ENCODE measurements at places on chromosomes 12 and 14.

- peak; percentile 39 for DNase-seq
Measured at GRCh38 chr12:111766608-111767361, at the start of gene ALDH2. Gene ALDH2 (plus strand): TSS chr12:111766933. CDS start chr12:111766983, 50 bp downstream.

GRCh38 chr14:37466623-37467088 lies 128.4 kb downstream of the FOXA1 start:
- DNase-seq = no peak

DNA sequence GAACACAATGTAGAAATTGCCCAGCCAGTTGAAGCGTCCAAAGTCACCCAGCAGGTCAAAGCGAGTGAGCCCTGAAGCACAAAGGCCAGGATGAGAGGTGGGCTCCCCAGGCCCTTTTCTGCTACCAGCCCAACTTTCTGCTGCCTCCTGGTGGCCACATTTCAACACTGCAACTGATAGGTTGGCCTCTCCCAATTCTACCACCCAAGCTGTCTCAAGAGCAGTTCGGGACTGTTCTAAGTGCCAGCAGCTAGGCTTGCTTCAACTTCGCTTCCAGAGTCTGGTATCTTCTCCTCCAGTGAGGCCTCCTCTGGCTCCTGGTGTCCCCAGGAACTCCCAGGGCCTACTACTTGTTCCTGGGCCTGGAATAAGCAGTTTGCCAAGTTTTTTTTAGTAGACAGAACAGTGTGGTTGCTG lies 3.4 kb upstream of the DHH start:
- peak; percentile 27 for DNase-seq

DNA sequence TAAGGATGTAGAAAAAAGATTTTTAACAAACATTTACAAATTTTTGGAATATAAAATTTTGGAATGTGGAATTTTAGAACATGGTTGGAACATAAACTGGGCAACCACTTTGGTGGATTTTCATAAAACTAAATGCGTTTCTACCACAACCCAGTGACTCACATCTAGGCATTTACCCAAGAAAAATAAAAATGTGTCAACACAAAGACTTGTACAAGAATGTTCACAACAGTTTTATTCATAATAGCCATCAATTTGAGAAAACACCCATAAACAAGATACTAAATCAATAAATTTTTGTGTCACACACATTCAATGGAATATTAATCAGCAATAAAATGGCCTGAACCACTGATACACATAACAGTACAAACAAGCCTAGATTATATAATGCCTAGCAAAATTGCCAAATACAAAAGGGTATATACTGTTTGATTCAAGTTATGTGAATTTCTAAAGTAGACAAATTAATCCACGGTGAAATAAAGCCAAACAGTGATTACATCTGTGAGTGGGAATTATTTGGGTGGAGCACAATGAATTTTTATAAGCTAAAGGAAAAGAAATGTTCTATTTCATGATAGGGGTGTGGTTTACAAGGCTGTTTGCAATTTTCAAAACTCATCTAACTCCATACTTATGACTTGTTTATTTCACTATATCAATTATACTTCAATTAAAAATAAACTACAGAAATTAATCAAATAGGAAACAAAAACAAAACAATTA lies 415.2 kb upstream of the OR4E1 start:
- no peak for DNase-seq

DNA sequence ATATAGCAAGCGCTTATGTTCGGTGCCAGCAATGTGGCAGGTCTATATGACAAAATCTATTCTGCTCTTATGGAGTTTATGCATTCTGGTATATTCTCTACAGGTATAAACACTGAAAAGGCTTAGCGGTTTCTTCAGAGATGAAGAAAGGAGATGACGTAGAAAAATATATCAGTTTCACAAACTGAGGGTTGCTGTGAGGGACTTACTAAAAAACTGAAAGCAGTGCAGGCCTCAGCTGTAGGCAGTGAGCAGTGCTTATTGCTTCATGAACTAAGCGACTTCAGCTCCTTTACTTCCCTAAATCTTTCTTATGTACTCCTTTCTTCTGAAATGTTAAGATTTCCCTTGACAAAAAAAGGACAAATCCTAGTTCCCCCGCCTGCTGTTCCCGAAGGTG lies 4.5 kb downstream of the DDX47 start:
- DNase-seq = no peak

DNA sequence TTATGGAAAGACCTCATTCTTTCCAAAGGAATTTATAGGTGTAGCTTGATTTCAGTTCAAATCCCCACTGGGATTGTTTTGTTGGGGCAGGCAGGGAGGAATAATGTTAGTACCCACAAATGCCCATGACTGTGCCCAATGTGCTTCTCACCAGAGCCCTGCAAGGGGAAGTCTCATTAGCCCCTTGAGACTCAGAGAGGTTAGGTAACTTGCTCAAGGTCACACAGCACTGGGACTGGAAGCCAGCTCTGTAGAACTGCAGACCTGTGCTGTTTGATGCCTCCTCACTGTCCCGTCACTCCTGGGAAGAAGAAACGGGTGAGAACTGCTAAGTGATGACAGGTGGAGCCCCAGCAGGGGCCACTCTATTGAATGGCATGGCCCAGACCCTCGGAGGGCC lies 8.9 kb downstream of the ANKRD9 start:
- no peak for DNase-seq

DNA sequence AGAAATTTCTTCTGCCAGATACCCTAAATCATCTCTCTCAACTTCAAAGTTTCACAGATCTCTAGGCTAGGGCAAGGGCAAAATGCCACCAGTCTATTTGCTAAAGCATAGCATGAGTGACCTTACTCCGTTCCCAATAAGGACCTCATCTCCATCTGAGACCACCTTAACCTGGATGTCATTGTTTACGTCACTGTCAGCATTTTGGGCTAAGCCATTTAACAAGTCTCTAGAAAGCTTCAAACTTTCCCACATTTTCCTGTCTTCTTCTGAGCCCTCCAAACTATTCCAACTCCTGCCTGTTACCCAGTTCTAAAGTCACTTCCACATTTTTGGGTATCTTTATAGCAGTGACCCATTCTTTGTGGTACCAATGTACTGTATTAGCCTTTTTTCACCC lies 259.2 kb upstream of the KITLG start:
- DNase-seq = no peak

DNA sequence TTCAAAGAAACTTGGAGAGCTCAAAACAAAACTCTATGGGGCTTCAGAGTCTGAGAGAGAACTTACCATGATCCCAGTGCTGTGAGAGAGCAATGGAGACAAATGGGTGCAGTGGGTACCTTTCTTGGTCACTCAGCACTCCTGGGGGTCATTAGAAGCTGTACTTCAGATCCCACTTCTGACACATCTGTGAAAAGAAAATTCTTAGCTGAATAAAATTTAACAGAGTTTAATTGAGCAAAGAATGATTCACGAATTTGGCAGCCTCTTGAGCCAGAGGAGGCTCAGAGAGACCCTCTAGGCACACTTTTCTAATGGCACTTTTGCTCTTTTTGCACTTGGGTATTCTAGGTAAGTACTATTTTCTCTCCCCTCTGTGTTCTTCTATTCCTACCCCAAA lies 96.8 kb upstream of the SYT10 start:
- no peak for DNase-seq

DNA sequence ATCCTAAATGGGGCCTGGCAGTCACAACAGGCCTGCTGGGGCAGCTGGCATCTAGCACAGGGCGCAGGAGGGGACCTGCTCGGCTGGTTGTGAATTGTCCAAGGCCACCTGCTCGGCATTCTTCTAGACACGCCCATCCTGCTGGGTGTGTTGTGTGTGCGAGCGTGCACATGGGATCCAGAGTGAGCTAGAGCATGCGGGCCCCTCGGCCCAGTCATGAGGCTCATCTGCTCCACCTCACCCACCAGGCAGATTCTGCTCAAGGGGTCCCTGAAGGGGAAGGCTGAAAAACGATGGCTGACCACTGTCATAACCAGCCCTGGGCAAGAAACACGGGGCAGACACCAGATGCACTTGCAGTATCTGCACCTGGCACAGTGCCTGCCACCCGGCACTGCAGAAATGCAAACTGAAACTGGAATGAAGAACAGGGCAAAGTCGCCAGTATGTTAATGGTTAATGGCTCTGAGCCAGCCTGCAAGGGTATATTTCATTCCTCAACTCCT lies 31.8 kb downstream of the MAX start:
- DNase-seq = no peak

Measured in stimulated activated CD8-positive, alpha-beta memory T cell treated with anti-CD3 and anti-CD28 coated beads, Interleukin-7, amount 100 ng/mL, for 4 hours (primary cell).